A172 (cell line): ENCODE measurements at places on chromosomes 16 and 17. TPM values are rescaled to one million over a fixed set of nuclear protein-coding genes. Genes with fewer than 3 reads are reported as not detected.

DNA sequence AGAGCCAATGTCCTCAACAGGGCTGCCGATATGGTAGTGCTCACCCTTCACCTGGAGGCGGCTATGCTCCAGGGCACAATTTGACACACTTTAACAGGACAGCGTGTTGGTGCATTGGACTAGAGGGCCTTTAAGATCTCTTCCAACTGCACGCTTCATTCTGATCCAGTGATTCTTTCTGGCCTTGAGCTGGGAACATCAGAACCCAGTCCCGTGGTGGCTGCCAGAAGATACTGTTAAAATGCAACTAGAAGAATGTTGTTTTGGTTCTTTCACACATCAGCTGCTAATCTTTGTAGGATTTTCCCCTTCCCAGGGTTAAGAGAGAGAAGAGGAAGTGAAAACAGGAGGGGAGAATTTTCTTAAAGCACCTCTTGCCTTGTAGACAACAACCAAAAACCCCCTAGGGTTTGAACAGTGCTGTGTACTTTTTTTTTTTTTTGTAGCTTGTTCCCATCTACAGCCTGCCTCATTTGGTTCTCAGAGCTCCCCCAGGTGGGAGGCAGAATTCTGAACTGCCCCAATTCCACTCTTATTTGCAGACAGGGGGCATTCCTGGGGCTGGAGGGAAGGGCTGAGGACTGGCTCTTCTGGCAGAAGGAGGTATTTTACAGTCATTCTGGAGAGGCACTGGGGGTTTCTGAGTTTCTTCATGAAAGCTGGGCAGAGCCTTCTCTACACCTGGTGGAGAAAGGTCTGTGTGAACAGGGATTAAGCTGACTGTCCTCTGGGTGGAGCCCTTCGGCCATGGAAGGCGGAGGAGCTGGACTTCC lies 32.4 kb downstream of the SMARCE1 start:
- peak; percentile 58 for DNase-seq

RCVRN gene
- total RNA-seq = not detected in 2 replicates

- no peak for DNase-seq
Measured at GRCh38 chr17:32879134-32879533, 2.2 kb upstream of the MYO1D start.

HOXB6 gene
- 40.2 and 58.7 TPM in 2 replicates for total RNA-seq

DNA sequence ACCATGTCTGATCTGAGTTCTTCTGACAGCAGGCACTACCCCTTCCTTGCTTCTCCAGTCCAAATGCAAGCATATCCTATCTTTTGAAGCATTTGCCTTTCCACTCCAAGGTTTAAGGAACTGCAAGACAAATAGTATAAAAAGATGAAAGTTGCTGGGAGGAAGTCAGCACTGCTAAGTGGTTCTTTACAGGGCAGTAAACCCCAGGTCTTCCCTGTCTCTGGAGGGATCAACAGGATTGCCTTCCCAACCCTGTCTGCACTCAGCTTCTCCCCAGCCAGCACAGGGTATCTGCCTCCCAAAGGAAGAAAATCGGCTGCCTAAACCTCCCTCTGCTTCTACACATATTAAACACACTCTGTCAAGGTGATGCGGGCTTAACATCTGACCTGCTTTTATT lies 46.8 kb downstream of the SOX9 start:
- no peak for DNase-seq

DNA sequence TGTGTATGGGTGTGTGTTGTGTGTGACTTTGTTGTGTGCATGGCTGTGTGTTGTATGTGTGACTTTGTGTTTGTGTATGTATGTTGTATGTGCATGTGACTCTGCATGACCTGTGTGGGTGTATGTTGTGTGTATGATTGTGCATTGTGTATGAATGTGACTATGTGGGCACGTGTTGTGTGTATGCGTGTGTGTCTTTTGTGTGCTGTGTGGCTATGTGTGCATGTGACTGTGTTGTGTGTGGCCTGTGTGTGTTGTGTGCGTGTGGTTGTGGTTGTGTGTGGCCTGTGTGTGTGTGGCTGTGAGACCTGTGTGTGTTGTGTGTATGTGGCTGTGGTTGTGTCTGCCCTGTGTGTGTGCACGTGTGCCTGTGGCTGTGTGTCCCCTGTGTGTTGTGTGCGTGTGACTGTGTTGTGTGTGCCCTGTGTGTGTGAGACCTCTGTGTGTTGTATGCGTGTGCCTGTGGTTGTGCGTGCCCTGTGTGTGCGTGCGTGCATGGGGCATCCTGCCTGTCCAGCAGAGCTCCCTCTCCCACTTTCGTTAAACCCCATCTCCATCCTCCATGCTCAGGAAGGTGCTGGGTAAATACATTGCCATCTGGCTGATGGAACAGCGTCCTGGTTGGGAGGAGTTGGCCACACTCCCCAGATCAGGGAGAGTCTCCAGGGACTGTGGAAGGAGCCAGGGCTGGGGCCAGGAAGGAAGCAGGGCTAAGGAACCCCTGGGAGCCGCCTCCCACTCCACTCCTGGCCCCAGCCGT lies 90.1 kb upstream of the GSE1 start:
- DNase-seq = peak; percentile 68

GRCh38 chr16:57530522-57531252 lies 5.7 kb downstream of the CCDC102A start:
- no peak for DNase-seq

GRCh38 chr17:34750004-34750403 lies 170.6 kb downstream of the TMEM132E start:
- DNase-seq = no peak

GRCh38 chr16:59021751-59022150 lies 287.6 kb upstream of the GOT2 start:
- DNase-seq = peak; percentile 55

DNA sequence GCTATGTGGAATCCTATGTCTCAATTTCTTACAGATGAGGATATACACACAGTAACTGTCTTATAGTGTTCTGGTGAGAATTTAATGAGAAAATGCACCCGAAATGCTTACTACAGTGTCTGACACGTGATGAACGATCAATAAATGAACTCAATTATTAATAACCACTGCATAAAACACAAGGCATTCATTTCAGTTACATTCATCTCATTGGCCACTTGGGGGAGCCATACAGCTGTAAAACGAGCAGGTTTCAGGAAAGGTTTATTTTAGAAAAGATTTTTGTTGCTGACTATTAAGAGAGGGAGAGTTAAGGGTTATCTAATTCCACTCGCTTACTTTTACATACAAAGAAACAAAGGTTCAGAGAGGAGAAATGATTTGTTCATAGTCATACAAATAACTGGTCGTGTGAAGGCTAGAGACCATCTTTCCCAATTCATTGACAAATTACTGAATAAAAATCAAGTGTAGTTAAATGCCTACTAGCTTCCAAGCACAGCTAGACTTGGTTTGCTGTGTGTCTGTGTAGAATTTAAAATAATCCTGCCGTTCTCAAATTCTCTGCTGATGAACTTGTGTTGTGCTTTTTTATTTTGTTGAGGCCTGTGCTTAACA lies 160.1 kb downstream of the MAP2K4 start:
- DNase-seq = peak; percentile 26

DNA sequence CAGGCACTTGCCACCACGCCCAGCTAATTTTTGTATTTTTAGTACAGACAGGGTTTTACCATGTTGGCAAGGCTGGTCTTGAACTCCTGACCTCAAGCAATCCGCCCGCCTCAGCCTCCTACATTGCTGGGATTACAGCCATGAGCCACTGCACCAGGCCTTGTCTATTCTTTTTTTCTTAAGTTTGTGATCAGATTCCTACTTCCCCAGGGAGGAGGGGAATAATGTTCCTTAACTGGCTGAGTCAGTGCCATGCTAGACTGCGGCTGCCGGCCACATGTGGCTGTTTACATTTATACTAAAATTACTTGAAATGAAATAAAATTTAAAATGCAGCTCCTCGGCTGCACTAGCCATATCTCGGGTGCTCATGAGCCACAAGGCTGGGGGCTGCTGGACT lies 27.8 kb upstream of the USP36 start:
- peak; percentile 55 for DNase-seq

DNA sequence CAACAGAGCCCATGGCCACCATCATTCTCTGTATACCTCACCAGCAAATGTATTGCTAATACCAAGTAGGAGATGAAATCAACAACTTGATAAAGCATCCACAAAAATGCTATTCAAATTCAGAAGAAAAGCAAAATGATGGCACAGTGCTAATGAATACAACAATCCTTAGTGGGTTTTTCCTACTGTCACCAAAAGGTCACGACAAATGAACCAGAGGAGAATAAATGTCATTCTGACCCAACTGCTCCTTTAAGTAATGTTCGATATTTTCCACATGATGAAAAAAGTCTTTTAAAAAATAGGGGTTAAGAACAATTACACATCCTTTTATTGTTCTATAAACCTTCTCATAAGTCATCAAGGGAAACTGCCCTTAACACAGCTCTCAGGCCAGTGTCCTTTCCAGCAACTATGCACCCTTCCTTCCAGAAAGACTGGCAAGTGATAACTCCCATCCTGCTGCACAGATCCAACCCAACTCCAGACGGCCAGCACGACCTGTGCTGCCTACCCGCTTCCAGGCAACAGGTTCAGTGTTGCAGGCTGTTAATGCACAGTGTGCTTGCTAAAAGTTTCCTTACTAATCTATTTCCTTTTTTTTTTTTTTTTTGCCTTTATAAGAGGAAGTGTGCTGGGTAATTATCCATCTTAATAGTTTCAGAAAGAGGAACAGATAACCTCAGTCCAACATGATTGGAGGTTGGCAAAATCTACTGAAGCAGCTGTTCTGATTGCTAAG lies 15.4 kb downstream of the FBXO31 start:
- DNase-seq = no peak

DNA sequence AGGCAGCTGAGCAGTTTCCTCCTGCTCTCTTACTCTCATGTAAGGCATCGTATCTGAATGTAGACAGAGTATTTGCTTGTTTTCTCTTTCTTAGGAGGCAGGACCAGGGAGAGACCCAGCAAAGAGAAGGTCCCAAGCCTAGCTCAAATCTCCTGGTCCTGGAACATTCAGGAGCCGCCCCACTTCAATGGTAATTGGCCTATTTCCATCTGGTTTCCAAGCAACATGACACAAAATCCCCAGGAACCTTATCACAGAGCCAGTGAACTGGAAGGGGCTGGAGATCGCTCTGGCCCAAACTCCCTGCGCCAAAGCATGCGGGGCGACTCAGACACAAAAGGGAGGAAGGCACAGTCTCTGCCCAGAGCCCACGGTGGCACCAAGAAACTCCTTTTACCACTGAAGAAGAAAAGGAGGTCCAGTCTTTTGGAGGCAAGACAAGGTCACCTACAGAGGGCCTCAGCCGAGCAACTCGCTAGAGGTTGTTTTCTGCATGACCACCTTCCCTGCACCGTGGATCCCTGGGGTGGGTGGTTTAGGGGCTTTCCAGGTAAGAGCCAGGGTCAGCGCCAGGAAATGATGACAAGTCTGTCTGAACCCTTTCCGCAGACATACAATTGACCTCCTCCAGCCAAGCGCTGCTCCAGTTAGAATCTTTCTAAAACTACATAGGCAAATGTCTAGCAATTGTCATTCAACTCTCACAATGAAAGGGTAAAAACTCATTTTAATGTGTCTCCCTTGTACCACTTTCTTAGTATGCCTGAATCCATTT lies 394.7 kb downstream of the SOX9 start:
- DNase-seq = peak; percentile 44

KRT39 gene
- not detected in 2 replicates for total RNA-seq

- peak; percentile 9 for DNase-seq
Measured at GRCh38 chr17:79272220-79272619, 197.6 kb downstream of the ENGASE start.

NPIPA7 gene
- 7.0 and 7.3 TPM in 2 replicates for total RNA-seq

GRCh38 chr17:82923366-82924113 lies 83.7 kb upstream of the ZNF750 start:
- no peak for DNase-seq

NXPH3 gene
- total RNA-seq = 0.12 and 0.24 TPM in 2 replicates

- no peak for DNase-seq
Measured at GRCh38 chr17:40540448-40540847, 24.8 kb downstream of the CCR7 start.

GRCh38 chr17:41544491-41544892 lies 16.4 kb upstream of the KRT19 start:
- DNase-seq = no peak

- peak; percentile 77 for DNase-seq
Measured at GRCh38 chr16:65202461-65202860, 80.6 kb upstream of the CDH11 start.

DNA sequence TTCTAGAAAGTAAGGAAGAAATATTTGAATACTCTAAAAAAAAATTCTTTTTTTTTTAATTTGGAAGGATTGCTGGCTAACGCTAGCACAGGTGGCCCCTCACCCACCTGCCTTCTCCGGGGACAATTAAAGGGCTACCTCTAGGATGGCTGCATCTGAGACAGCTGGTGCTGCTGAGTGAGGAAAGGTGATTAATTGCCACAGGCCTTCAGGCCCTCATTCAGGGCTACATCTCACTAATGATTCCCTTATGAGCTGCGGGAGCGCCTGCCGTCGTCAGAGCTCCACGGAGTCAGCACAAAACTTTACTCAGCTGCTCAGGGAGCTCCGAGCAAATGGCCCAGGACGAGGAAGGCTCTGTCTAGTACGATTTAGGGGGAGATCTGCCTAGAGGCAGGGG lies 27.0 kb upstream of the AKTIP start:
- no peak for DNase-seq

GRCh38 chr16:16120382-16121184 lies 102.7 kb downstream of the ABCC6 start:
- DNase-seq = no peak

CCDC200 gene
- not detected in 2 replicates for total RNA-seq

TBC1D3K gene
- 0.10 TPM in 1 of 2 replicates, not detected in the other for total RNA-seq

DNA sequence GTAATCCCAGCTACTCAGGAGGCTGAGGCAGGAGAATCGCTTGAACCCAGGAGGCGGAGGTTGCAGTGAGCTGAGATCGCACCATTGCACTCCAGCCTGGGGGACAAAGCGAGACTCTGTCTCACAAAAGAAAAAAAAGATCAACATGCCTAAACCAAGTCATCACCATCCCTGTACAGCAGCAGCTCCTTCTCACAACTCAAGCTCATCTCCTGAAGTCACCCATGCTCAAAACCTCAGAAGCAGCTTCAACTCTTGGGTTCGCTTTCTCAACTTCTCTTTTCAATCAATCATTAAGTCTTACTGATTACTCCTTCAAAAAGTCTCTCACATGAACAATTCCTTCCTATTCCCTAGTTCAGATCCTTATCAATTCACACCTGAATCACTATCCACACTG lies 31.3 kb downstream of the PHLPP2 start:
- no peak for DNase-seq

- no peak for DNase-seq
Measured at GRCh38 chr17:46983782-46984181, 4.7 kb upstream of the RPRML start.

WNT3 gene
- 5.3 and 6.0 TPM in 2 replicates for total RNA-seq

DNA sequence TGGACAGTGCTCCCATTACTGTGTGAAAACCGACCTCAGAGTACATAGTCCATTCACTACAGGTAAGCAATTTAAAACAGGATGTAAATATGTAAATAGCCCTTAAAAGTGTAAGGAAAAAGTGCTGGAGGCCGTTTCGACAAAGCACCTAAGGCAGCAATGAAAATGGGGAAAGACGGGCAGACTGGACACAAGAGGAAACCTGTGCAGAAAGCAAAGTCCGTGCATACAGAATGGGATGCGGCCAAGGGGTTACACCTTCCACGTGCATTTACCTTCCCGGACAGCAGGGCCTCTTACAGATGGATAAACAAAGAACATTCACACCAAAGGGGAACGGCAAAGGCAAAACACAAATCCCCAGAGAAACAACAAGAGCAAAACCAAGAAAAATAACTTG lies 32.0 kb downstream of the LMF1 start:
- DNase-seq = no peak

HOXB1 gene
- not detected in 2 replicates for total RNA-seq
